ENCODE measurements at places on chromosomes 6 and 20. TPM values are rescaled to one million over a fixed set of nuclear protein-coding genes. Genes with fewer than 3 reads are reported as not detected.

GRCh38 chr6:157223511-157223910 is 99.8 kb downstream of the TMEM242 start:
- H3K27me3 ChIP-seq, result no peaks in the 10 kb centered on the region
- H3K36me3 ChIP-seq, result no peaks in the 10 kb centered on the region
- peaks cover 8% of the 10 kb centered on the region for H3K4me1 ChIP-seq
- no peak overlapping the region for H3K27ac ChIP-seq
- no peak for DNase-seq

GRCh38 chr6:150813993-150814359 is 51.5 kb upstream of the MTHFD1L start:
- H3K27me3 ChIP-seq, result no peaks in the 10 kb centered on the region
- DNase-seq, result peak; percentile 43
- no peak overlapping the region for H3K4me3 ChIP-seq
- peaks cover 6% of the 10 kb centered on the region for H3K36me3 ChIP-seq

DNA sequence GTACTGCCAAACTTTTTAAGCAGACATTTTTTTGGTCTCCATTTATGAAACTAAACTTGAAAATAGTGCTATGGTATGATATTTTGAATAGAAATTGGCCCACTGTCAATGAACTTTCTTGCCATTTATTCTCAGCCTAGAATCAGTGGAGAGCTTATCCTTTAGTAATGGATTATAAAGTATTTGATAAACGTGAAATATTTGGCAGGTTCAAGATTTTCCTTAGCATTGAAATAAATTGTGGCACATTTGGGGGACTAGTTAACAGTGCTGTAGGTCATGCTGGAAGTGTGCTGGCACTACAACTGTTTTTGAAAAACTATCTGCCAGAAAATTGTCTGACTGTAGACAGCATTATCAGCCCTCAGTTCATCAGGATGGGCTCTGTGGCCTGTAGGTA is 2.1 kb downstream of the PRSS35 start:
- H3K4me1 ChIP-seq, result no peaks in the 10 kb centered on the region
- H3K27me3 ChIP-seq, result no peaks in the 10 kb centered on the region
- no peak overlapping the region for H3K4me3 ChIP-seq

DNA sequence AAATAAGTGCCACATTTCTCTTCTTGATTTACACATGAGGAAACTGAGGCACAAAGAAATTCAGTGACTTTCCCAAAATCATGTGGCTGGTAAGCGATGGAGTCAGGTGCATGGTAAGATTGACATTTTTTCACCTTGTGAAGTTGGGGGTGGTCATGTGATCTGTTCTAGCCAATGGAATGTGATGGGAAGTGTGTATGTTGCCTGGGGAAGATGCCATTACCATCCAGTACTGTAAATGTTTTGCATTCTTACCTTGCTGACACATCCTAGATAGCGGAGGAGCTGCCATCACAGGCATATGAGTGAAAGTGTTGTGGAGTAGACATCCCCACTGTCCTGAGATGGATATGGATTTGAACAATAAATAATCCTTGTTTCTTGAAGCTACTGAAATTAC is 499.6 kb upstream of the SULF2 start:
- DNase-seq, result peak; percentile 75
- peaks cover 2% of the 10 kb centered on the region for H3K27me3 ChIP-seq
- no peak overlapping the region for H3K27ac ChIP-seq
- peaks cover 4% of the 10 kb centered on the region for H3K4me1 ChIP-seq
- no peak overlapping the region for H3K4me3 ChIP-seq

GRCh38 chr6:108610270-108610839 is 49.6 kb downstream of the FOXO3 start:
- no peak overlapping the region for H3K4me3 ChIP-seq
- no peaks in the 10 kb centered on the region for H3K36me3 ChIP-seq

GRCh38 chr6:25414168-25414567 is 135.0 kb downstream of the CARMIL1 start:
- no peaks in the 10 kb centered on the region for H3K4me1 ChIP-seq
- H3K36me3 ChIP-seq, result no peaks in the 10 kb centered on the region
- no peak overlapping the region for H3K27ac ChIP-seq
- H3K4me3 ChIP-seq, result no peak overlapping the region

DNA sequence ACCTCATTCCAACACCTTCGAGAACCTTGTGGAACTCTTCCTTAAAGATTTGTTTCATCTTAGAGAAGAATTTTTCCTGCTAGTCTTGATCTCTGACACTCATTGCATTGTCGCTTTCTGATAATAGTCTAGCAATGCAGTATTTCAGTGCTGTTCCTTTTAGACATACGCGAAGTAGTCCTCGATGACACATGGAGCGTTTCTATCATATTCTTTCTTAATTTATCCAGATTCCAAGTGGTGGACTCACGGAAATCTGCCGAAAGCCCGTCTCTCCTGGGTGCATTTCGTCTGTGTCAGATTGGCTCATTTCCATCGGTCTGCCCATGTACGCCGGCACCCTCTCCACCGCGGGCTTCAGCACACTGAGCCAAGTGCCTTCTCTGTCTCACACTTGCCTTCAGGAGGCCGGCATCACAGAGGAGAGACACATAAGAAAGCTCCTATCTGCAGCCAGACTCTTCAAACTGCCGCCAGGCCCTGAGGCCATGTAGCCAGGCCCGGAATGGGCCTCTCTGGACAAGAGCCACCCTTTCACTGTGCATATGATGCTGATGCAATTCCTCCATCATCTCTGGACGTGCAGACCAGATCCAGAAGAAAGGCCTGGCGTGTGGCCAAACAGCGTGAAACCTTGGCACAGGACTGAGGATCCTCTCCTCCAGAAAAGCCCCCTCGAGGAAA is 198.6 kb upstream of the UST start:
- peaks cover 6% of the 10 kb centered on the region for H3K4me1 ChIP-seq
- peak overlapping the region; percentile 20 for H3K27ac ChIP-seq

DNA sequence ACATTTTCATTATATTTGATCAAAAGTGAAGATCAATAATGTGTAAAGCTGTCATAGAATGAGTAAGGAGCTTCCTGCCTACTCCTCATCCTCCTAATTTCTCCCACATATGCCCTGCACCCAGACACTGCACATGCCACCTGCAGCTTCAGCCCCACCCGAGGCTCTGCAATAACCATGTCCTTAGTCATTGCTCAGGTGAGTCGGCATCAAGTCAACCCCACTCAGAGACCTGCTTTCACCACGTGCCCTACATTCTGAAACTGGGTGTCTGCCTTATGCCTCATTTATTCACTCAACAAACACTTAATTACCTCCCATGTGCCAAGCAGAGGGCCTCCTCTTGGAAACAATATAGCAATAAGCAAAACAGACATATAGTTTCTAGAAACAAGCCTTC is 15.4 kb upstream of the TNFAIP3 start:
- no peak overlapping the region for H3K4me3 ChIP-seq
- H3K27ac ChIP-seq, result no peak overlapping the region
- H3K36me3 ChIP-seq, result no peaks in the 10 kb centered on the region
- DNase-seq, result no peak

DNA sequence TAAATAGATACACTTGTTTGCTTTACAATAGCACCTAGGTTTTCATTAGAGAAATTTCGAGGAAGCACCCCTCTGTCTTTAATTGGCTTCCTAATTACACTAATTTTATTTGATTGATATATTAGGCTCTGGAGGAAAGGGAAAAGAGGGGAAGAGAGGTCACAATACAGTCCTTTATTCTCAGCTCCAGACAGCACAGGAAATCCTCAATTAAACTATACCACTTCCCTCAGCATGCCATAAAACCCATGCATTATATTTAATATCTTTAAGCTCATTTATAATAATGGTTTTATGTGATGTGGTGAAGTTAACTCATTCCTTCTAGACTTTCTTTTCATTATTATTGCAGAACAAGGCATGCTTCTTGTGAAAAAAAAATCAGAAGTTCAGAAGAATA is 17.7 kb upstream of the PDE7B start:
- no peaks in the 10 kb centered on the region for H3K27me3 ChIP-seq
- no peaks in the 10 kb centered on the region for H3K36me3 ChIP-seq
- DNase-seq, result no peak
- no peak overlapping the region for H3K4me3 ChIP-seq
- H3K4me1 ChIP-seq, result peaks cover 6% of the 10 kb centered on the region
- no peak overlapping the region for H3K27ac ChIP-seq

DNA sequence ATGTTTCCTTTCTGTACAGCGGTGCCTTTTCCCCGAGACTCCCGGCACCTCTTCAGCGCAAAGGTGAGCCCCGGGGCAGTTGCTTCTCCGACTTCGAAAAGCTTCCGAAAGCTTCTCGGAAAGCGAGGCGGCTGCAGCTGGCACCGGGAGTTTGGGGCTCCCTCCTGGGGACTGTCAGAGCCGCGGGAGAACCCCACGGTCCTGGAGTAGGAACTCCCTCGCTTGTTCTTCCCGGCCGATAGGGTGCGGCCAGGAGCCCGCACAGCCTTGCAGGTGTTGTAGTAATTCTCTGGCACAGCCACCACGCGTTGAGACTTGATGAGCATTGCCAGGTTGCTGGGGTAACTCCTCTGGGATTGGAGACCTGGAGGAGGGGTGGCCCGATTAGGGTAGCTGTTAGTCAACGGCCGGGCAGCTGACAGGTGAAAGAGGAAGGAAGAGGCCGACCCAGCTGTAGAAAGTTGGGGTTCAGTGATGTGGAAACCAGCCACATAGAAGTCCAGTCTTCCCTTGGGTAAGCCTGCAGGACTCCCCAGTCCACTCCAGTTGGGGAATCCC is 721 bp downstream of the KDM1B start:
- peak overlapping the region; percentile 70 for H3K27ac ChIP-seq
- H3K36me3 ChIP-seq, result peaks cover 2% of the 10 kb centered on the region
- peak; percentile 27 for DNase-seq
- H3K4me3 ChIP-seq, result peak overlapping the region; percentile 99

- no peak overlapping the region for H3K27ac ChIP-seq
- peaks cover 22% of the 10 kb centered on the region for H3K36me3 ChIP-seq
- H3K4me1 ChIP-seq, result peaks cover 3% of the 10 kb centered on the region
- H3K4me3 ChIP-seq, result no peak overlapping the region
- DNase-seq, result peak; percentile 69
These were observed 3.5 kb downstream of the NDUFAF5 start for GRCh38 chr20:13788167-13788834.

DNA sequence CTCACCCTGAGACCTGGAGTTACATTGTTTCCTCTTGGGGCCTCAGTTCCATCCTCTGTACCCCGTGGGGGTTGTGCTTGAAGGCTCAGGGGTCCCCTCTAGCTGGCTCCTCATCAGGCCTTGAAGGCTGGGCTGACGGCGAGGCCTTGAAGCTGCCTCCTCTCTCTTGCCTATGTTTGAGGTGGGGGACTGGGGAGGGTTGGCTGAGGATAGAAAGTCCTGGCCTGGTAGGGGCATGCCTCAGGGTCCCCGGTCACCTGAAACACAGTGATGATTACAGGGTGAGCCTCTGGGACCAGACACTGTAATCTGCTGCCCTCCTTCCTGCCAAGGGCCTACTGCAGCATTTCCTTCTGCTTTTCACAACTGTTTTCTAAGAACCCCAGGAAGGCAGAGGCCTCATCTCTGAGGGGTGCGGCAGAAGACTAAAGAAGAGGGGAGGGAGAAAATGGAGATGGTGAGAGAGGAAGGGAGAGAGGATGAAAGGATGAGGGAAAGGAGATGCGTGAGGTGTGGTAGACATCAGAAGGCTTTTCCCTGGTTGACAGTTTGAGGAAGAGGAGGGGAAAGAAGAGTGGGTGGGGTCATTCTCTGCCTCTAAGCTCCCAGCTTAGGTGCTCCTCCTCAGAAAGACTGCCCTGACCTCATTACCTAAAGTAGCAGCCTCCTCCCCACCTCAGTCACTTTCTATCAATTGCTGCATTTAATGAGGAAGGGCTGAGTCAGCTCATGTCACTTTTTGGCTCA is 29.7 kb downstream of the VEGFA start:
- peaks cover 30% of the 10 kb centered on the region for H3K4me1 ChIP-seq
- no peak overlapping the region for H3K27ac ChIP-seq
- no peak overlapping the region for H3K4me3 ChIP-seq
- H3K36me3 ChIP-seq, result no peaks in the 10 kb centered on the region

INSM1 gene
- not detected for total RNA-seq

DUSP15 gene
- not detected for total RNA-seq

PSORS1C2 gene
- not detected for total RNA-seq

ARFGEF2 gene
- 40.5 TPM for total RNA-seq

GLP1R gene
- not detected for total RNA-seq

RAMACL gene
- total RNA-seq, result 1.1 TPM

MRAP2 gene
- under 0.01 TPM for total RNA-seq

TPD52L1 gene
- 10.8 TPM for total RNA-seq
